ENCODE measurements at places on chromosomes 1 and 21. TPM values are rescaled to one million over a fixed set of nuclear protein-coding genes. Genes with fewer than 3 reads are reported as not detected.

DNA sequence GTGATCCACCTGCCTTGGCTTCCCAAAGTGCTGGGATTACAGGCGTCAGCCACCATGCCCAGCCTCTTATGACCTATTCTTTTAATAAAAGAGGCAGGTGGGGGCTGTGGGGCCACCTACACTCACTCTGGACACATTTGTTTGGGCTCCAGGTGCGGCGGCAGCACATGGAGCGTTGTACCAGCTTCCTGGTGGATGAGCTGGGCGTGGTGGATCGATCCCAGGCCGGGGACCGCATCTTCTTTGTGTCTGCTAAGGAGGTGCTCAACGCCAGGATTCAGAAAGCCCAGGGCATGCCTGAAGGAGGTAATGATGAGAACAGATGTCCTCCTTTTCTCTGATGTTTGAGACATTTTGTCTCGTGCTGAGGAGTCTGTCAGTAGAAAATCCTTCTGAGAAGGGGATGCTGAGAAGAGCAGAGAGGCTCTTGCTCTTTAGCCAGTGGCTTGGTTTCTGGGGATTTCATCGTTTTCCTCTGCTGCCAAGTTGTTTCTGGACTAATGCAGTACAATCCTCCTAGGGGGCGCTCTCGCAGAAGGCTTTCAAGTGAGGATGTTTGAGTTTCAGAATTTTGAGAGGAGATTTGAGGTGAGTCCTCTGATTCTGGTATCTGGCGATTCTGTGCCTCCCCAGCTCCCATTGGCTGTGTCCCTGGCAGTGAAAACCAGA is 17.9 kb upstream of the MIIP start:
- peaks cover 25% of the 10 kb centered on the region for H3K4me1 ChIP-seq
- DNase-seq: peak; percentile 85
- H3K27ac ChIP-seq: peak overlapping the region; percentile 97
- no peak overlapping the region for H3K4me3 ChIP-seq
- peaks cover 29% of the 10 kb centered on the region for H3K36me3 ChIP-seq

DNA sequence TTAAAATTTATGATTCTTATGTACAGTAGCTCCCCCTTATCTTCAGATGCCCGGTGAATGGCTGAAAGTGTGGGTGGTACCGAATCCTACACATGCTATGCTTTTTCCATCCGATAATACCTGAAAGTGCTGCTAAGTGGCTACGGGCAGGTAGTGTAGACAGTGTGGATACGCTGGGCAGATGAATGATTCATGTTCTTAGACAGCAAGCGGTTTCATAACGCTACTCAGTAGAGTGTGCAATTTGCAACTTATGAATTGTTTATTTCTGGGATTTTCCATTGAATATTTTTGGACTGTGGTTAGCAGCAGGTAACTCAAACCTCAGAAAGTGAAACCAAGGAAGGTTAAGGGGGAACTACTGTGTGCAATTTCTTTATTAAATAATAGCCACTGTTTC is 7.5 kb downstream of the PCP4 start:
- H3K36me3 ChIP-seq: no peaks in the 10 kb centered on the region
- no peak overlapping the region for H3K27ac ChIP-seq
- no peak overlapping the region for H3K4me3 ChIP-seq

HES2 gene
- 0.44 TPM for total RNA-seq

- no peaks in the 10 kb centered on the region for H3K27me3 ChIP-seq
- no peak for DNase-seq
- no peak overlapping the region for H3K27ac ChIP-seq
- H3K4me3 ChIP-seq: no peak overlapping the region
- no peaks in the 10 kb centered on the region for H3K4me1 ChIP-seq
These were observed 157.0 kb downstream of the PCBP3 start for GRCh38 chr21:45800339-45801080.

DNA sequence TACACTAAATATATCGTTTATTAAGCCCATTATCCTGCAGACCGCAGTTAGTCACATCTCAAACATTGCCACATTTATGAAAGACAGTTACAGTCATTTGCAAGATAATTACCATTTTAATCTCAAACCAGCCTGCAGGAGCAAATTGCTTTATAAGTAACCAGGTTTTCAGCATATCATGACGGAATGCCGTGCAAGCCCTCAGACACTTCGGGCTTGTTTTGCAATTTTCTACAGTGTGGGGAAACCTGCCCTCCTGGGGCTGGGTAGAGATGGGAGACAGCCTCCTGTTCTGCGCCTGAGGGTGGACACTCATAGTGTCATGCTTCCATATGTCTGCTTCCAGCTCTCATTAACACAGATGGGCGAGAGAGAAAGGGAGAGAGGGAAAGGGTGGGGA is 563.9 kb downstream of the NPHP4 start:
- H3K36me3 ChIP-seq: no peaks in the 10 kb centered on the region
- no peak overlapping the region for H3K27ac ChIP-seq
- H3K4me1 ChIP-seq: peaks cover under 1% of the 10 kb centered on the region
- peaks cover 14% of the 10 kb centered on the region for H3K27me3 ChIP-seq
- no peak overlapping the region for H3K4me3 ChIP-seq

- no peak overlapping the region for H3K4me3 ChIP-seq
- H3K27me3 ChIP-seq: no peaks in the 10 kb centered on the region
- no peaks in the 10 kb centered on the region for H3K4me1 ChIP-seq
- no peak overlapping the region for H3K27ac ChIP-seq
- no peak for DNase-seq
- no peaks in the 10 kb centered on the region for H3K36me3 ChIP-seq
These were observed 383.5 kb downstream of the PCP4 start for GRCh38 chr21:40250514-40251294.

CD5L gene
- not detected for total RNA-seq

DNA sequence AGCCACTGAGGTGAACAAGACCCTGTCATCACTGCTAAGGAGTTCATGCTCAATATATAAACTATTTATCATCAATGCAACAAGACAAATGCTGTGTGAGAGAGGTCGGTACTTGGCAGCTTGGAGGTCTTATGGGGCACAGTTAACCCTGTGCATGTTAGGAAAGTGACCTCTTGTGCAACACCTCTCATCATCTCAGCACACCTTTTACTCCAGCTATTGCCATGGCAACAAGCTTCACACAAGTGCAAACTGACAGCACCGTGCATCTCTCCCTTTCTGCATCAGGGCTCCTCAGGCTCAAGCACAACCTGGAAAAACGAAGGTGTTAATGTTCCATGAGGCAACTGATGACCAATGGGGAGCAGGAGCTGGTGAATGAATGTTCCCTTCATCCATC is 14.7 kb upstream of the MYSM1 start:
- DNase-seq: no peak
- H3K27me3 ChIP-seq: no peaks in the 10 kb centered on the region
- H3K4me1 ChIP-seq: peaks cover 13% of the 10 kb centered on the region
- H3K4me3 ChIP-seq: no peak overlapping the region
- no peak overlapping the region for H3K27ac ChIP-seq

GRCh38 chr1:91603409-91603808 is 102.8 kb downstream of the CDC7 start:
- H3K4me3 ChIP-seq: no peak overlapping the region
- peak; percentile 58 for DNase-seq
- no peaks in the 10 kb centered on the region for H3K36me3 ChIP-seq
- peaks cover 13% of the 10 kb centered on the region for H3K4me1 ChIP-seq

GRCh38 chr1:41819843-41820242 is 98.9 kb downstream of the HIVEP3 start:
- peaks cover 15% of the 10 kb centered on the region for H3K4me1 ChIP-seq
- H3K36me3 ChIP-seq: no peaks in the 10 kb centered on the region
- H3K4me3 ChIP-seq: no peak overlapping the region
- DNase-seq: no peak

DNA sequence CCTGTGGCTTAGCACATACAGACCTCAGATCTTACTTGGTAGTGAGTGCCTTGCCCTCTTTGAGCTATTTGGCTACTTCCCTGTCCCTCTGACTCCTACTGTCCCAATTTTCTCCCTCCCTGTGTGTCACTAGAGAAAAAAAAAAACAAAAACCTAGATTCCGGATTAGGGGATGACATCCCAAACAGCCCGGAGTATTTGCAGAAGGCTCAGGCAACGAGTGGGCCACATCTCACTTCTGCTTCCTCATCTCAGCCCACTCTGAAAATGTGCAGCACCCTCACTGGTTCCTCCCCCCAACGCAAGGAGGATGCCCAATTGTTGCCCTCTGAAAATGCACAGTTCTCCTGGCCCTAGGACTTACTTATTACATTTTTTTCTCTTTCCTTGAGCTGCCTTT is 4.9 kb downstream of the NHLH1 start:
- no peaks in the 10 kb centered on the region for H3K27me3 ChIP-seq
- no peak for DNase-seq
- no peaks in the 10 kb centered on the region for H3K36me3 ChIP-seq
- no peak overlapping the region for H3K4me3 ChIP-seq
- H3K4me1 ChIP-seq: peaks cover 11% of the 10 kb centered on the region

- no peaks in the 10 kb centered on the region for H3K36me3 ChIP-seq
- no peaks in the 10 kb centered on the region for H3K27me3 ChIP-seq
- no peak for DNase-seq
- no peak overlapping the region for H3K27ac ChIP-seq
These were observed 107.2 kb upstream of the WLS start for GRCh38 chr1:68339505-68339904.

DNA sequence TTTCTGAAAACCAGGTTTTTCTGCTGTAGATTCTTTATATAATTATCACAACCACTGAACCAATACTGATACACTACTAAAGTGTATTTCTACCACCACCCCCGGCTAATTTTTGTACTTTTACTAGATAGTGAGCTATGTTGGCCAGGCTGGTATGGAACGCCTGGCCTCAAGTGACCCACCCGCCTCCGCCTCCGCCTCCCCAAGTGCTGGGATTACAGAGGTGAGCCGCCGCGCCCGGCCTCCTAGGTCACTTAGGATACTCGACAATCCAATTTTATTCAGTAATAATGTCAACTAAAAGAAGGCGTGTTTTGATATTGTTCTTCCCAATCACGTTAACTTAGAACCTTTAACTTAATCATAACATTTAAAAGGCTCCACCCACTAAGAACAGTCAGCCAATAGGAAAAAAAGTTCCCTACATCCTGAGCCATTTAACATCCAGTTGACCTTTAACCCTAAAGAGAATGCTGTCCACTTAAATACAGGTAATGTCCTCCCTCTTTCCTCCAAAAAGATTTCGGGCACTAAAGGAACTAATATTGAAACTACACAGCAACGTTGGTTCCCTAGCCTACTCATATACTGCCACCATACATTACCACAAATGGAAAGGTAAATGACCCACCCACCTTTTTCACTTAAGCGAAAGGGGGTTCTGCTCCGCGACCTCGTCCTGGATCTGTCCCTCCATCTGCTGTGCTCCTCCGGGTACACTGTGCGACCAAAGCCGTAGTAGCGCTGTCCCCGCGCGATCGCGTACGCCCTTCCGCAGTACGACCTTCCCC is 1.2 kb downstream of the RSRP1 start:
- H3K4me1 ChIP-seq: peaks cover 62% of the 10 kb centered on the region
- H3K36me3 ChIP-seq: peaks cover 15% of the 10 kb centered on the region
- no peak for DNase-seq
- peak overlapping the region; percentile 98 for H3K4me3 ChIP-seq

DNA sequence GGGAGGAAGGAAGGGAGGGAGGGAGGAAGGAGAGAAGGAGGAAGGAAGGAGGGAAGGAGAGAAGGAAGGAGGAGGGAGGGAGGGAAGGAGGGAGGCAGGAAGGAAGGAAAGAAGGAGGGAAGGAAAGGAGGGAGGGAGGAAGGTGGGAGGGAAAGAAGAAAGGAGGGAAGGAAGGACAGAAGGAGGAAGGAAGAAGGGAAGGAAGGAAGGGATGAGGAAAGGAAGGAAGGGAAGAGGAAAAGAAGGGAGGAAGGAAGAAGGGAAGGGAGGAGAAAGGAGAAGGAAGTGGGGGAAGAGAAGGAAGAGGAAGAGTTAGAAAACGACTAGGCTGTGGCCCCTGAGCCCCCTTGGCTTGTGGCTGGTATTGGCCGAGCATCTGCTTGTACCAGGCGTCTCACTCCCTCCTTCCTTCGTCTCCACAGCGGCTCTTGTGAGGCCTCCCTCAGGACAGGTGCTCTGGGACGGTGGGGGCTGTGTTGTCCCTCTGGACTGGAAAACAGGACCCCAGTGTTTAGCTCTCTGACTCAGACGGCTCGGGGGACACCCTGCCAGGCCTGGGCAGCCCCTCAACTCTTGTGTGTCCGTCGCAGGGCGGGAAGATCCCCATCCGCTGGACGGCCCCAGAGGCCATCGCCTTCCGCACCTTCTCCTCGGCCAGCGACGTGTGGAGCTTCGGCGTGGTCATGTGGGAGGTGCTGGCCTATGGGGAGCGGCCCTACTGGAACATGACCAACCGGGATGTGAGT is 36.2 kb upstream of the C1QA start:
- peaks cover 16% of the 10 kb centered on the region for H3K27me3 ChIP-seq
- DNase-seq: no peak
- H3K4me1 ChIP-seq: no peaks in the 10 kb centered on the region
- no peak overlapping the region for H3K27ac ChIP-seq
- H3K36me3 ChIP-seq: no peaks in the 10 kb centered on the region

DNA sequence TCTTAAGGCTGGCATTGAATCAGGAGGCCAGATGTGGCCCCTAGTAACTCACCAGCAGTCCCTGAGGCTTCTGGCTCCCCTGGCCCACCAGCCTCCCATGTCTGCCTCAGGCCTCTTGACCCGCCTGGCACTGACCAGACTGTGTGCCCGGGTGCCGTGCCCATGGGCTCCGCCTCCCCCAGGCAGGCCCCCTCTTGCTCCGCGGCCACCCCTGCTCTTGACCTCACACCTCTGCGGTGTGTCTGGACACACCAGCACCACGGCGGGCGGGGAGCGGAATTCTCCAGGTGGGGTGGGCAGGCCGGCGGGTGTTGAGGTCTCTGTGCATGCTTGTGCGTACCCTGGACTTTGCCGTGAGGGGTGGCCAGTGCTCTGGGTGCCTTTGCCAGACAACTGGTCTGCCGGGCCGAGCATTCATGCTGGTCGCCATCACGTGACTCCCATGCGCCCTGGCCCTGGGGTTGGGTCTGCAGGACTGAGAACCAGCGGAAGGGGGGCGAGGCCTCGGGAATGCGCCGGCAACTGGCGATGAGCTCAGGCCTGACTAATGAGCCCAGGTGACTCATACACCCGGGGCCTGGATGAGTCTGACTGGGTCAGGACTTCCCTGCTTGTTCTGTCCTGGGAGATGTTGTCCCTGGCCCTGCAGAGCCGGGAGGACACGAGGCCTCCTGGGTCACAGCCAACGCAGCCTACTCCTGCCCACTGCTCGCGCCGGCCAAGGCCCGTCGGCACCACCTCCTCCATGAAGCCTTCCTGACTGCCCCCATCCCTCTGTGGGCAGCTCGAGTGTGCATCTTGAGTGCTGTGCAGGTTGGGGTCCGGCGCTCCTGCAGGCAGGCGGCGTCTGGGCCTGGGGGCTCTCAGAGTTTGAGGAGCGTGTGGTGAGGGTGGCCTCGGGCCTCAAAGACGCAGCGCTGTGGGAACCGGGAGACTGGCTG is 22.6 kb downstream of the COL18A1 start:
- H3K27me3 ChIP-seq: no peaks in the 10 kb centered on the region
- H3K36me3 ChIP-seq: no peaks in the 10 kb centered on the region
- no peak for DNase-seq
